ENCODE measurements at places on chromosomes 7 and 10.

GRCh38 chr10:79230850-79231249, 116.4 kb upstream of the PPIF start:
- DNase-seq: no peak

DNA sequence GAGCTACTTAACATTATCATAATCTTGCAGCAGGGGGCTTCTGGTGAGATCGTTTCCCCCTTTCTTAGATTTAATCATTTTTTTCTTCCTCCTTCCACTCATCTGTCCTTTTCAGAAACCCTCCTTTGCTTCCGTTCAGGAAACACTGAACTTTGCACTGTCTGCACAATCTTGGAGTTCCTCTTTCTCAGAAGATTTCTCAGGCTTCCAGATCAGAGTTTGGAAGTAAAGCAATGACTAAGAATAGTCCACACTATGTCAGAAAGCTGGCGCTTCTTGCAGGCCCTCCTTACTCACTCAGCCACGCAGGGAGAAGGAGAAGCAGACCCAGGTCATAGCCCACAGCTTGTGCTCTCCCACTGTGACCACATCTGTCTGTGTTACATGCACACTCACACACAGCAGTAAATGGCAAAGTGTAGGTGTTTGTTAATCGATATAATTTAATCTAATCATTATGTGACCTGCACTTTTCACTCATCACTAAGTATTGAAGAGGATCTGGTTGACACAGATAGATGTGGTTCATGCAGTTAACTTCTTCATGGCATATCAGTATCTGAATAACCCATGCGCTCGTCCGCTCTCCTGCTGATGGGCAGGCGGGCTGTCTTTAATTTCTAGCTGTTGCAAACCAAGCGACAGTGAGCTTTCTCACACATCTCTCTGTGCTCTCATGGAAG, 30.2 kb downstream of the ALOX5 start:
- no peak for DNase-seq

- DNase-seq: no peak
These were observed 12.4 kb downstream of the CPA5 start for GRCh38 chr7:130356876-130357611.

DNA sequence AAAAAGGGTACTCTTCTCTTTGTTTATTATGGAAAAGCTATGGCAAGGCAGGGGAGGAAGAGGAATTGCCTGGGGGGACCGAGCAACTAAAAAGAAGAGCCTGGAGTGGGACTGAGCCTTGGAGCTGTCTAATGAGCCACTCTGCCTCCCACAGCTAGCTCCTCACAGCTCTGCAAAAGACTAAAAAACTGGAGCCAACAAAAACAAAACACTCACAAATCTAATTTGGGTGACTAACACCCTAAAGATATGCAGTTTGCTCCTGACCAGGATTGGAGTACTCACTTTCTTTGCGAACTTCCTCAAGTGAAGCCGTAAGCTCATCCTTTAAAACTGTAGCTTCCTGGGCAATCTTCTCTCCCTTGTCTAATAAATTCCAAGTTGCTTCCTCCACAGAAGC, 89.4 kb downstream of the CTNNA3 start:
- no peak for DNase-seq

GRCh38 chr10:66321723-66322665, 603.8 kb upstream of the LRRTM3 start:
- no peak for DNase-seq

DNA sequence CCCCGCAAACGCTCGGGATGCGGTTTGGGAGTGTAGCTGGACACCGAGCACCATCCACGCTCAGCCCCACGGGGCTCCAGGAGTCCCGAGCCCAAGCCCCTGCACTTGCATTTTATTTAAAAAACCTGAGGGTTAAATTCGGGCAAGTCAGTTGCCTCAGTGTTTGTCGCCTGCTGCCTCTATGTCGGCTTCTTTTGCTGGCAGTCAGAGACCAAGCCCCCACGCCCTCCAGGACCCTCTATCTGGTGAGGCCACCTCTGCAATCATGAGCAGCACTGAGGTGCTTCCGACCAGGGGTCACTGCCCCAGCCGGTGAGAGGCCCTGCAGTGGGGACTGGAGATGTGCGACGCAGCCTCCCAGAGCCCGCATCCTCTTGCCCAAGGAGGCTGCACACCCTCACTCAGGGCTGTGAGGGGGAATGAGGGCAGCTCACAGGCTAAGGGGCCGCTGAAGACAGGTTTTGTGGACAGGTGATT, 13.3 kb upstream of the ZNF273 start:
- no peak for DNase-seq

- peak; percentile 75 for DNase-seq
These were observed 276.1 kb downstream of the DNAJB6 start for GRCh38 chr7:157612664-157613561.

GRCh38 chr10:70477661-70478162, 855 bp upstream of the PALD1 start:
- peak; percentile 87 for DNase-seq

- no peak for DNase-seq
These were observed 113.2 kb downstream of the SPAG6 start for GRCh38 chr10:22458272-22459038.

DNA sequence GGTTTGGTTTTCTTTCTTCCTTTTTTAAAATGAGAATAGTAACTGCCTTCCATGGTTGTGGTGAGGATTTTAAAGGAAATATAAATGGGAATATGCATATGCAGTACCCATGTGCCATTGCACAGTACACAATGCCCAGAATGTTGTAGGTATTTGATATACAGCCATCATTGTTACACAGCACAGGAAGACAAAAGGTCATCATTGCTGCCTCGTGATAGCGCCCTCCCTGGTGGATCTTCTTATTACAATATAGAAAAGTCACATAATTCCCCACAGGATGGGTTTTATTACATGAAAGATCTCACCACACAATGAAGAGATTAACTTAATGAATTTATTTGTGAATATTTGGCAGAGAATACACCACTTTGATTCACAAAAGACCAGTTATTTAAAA, 76.5 kb downstream of the PPP1R17 start:
- DNase-seq: no peak

- DNase-seq: no peak
These were observed 3.5 kb downstream of the NOS3 start for GRCh38 chr7:150994141-150994837.

GRCh38 chr7:138338361-138338760, 121.7 kb upstream of the TRIM24 start:
- no peak for DNase-seq

GRCh38 chr7:159032322-159032721, 112.3 kb downstream of the VIPR2 start:
- DNase-seq: no peak

DNA sequence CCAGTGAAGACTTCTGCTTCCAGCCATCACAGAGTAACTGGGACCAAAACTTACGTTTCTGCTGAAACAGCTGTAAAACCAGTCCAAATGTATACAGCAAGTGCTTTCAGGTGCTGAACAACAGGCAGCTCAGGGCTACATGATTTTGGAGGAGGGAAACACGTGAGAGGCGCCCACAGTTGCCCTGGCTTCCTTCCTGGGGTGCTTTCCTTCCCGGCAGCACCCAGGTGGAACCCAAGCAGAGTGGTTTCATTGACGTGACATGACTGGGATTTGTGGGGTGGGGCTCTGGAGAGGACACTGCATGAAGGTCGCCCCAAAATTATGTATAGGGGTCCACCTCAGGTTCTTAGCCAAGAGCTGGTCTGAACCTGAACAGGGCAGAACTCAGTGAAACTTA, 34.2 kb downstream of the IL2RA start:
- no peak for DNase-seq

- DNase-seq: no peak
These were observed 11.6 kb upstream of the GLI3 start for GRCh38 chr7:42248579-42248978.

GRCh38 chr10:65805993-65806392, 1119.8 kb upstream of the LRRTM3 start:
- DNase-seq: no peak

DNA sequence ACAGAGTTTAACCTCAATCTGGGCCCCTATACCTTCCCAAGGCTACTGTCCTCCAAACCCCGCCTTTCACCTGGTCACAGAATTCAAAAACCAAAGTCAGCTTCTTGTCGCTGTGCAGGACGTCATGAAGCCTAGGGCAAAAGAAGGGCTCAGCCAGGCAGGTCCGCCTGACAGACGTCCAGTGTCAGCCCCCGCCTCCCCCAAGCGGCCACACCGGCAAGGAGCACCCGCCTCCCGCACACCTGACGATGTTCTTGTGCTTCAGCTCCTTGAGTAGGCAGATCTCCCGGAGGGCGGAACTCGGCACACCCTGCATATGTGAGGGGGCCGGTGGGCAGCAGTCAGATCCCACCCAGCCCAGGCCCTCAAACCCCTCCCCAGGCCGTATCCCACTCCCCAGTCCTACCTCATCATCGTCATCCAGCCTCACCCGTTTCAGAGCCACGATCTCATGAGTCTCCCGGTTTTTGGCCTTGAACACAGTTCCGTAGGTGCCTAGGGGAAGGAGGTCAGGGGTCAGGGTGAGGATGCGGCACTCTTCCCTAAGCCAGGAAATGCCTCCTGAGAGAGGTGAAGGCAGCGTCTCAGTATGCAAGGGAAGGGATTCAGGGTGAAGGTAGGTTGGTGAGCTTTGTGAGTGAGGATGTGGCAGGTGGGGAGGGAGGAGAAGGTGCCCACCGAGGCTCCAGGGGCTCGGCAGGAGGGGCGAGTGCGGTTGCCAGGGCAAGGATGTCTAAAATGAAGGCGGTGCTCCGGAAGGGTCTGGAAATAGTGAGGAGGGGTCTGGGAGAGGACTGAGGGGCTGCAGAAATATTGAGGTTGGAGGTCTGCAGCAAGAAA, 811 bp downstream of the CDK5 start:
- DNase-seq: no peak

- no peak for DNase-seq
These were observed 52.1 kb downstream of the STRA8 start for GRCh38 chr7:135285547-135286233.

- no peak for DNase-seq
These were observed 4.6 kb upstream of the TWIST1 start for GRCh38 chr7:19121977-19122588.

DNA sequence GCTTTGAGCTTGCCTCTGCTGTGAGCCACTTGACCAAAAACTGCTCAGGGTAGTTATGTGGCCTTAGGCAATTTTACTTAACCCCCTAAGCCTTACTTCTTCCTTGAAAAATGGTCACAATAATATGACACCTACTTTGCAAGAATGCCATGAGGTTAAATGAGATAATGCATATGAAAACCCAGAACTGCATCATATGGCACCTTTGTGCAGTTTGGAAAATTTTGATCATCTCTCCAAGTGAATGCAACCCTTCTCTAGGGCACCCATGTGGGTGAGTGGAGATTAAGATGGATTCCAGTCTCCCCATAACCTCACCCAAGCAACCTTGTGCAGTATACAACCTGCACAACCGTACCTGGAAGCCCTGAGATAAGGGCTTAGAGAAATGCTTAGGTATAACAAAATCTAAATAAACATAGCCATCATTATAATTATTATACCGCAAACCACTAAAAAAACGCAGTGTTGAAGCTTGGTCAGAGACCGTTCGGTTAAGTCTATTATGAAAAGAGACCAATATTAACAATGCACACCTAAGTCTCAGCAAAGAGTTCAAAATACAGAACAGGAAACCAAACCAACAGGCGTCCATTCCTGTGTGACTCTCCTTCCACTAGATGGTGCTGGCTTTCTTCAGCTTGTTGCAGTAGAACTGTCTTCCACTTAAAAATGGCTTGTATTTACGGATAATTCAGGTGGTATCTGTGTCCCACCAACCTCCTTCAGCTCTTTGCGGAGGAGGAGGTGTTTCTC, 21.0 kb upstream of the ASB15 start:
- peak; percentile 39 for DNase-seq

DNA sequence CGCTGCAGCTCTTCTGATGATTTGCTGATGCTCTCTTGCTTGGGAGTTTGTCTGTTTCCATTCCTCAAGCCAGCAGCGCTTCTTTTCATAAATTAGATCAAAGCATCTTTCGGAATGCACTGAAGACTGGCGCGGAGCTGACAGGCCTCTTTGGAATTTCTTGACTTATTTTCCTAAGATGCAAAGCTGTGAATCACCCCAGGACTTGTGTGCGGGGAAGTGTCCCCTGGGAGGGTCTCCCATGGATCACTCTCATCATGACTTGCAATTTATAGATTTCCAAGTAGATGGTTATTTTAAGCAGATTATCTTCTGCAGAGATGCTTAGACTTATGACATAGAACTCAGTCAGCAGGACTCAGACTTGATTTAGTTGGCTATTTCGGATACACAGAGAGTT, 467.2 kb downstream of the TCERG1L start:
- no peak for DNase-seq

GRCh38 chr10:1150638-1150955, 94.4 kb downstream of the WDR37 start:
- DNase-seq: no peak

DNA sequence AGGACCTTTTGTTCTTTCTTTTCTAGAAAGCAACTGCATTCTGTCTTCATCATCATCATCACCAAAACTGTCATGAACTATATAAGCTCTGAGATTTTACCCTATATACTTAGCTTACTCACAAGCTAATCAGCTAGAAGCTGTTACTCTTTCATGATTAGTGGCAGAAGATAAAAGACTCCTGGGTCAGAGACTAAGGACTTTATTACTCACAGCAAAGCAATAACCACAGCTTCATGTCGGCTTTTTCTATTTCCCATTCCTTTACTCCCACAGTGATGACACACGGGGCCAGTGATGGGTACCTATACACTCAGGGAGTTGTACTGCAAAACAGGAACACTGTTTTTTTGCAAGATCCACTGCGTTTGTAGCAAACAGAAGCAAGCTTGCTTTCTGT, 8.4 kb upstream of the C10orf88 start:
- DNase-seq: no peak

DNA sequence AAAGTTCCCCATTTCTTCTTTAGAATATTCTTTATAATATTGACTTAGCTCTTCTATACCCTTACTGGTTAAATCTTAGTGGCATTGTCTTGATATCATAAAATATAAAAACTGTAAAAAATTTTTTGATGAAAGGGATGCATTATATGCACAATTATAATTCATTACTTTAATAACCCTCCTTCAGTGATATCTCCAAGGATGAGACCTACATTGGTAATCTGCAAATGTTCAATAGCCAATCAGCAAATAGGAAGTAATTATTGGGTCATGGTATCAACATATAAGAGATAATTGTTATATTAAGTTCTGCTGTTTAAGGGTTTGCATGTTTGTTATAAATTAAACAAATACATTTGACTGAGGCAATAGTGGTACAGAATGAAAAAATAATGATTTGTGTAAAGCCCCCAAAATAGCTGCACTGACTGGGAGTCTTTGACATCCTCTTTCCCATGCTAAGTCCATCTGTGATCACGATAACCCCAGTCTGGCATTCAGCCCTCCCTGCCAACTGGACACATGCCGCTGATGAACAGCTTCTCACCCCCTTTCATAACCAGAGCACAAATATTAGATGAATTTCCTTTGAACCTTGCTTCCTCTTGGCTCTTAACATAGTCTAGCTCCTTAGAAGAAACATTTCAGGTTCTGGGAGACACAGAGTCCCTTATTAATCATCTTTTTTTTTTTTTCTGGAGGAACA, 169.5 kb downstream of the CPED1 start:
- no peak for DNase-seq

- no peak for DNase-seq
These were observed 5.3 kb downstream of the CYP26C1 start for GRCh38 chr10:93065675-93066543.
